Stimulated activated CD4-positive, alpha-beta T cell treated with anti-CD3 and anti-CD28 coated beads, TNF-alpha, amount 100 ng/mL, for 24 hours (primary cell): ENCODE measurements at places on chromosomes 7 and 10.

- no peak for DNase-seq
Observed at GRCh38 chr10:61197057-61197456, 253.1 kb upstream of the RHOBTB1 start.

- no peak for DNase-seq
Observed at GRCh38 chr10:13882119-13882711, 295.4 kb downstream of the PRPF18 start.

- DNase-seq: no peak
Observed at GRCh38 chr7:82188636-82189035, 254.9 kb downstream of the CACNA2D1 start.

DNA sequence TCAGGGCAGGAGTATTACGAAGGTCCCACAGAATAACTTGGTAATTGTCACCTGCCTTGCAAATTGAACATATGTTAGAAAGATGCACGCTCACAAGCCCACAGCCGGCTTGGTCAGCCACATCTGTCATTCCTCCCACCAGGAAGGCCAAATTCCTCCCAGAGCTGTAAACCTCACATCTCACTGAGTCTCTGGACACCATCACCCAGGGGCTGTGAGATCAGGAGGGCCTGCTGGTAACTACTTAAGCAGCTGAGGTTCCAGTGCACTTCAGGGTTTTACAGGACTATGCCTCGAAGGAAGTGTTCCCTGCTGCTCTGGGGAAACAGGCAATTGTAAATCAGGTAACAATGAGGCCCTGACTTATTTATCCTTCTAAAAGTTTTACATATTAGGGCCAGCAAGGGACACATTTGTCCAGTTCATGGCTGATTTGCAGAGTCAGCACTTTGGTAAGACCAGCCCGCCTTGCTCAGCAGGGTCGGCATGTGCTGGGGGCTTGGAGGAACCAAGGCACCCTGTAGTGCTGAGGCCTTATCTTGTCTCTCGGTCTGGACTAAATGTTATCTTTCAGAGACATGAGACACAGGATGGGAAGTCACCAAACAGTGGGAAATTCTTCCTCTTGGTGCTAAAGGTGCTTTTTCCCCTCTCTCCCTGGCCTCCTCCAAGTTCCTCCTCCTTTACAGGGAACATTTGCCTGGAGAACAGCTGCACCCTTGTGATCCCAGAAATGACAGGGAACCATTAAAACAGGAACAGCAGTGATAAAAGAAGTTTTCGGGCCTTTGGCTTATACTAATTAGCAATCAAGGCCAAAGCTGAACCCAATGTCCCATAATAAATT is 34.3 kb downstream of the PYROXD2 start:
- no peak for DNase-seq

- DNase-seq: no peak
Observed at GRCh38 chr7:120742372-120742771, 115.6 kb downstream of the TSPAN12 start.
